ENCODE measurements at places on chromosomes 13 and 19. TPM values are rescaled to one million over a fixed set of nuclear protein-coding genes. Genes with fewer than 3 reads are reported as not detected.

SELENOV gene
- not detected for total RNA-seq

TEX26 gene
- not detected for total RNA-seq

GRCh38 chr13:71067165-71067815 is 799.7 kb downstream of the DACH1 start:
- H3K27me3 ChIP-seq, result no peaks in the 10 kb centered on the region
- no peaks in the 10 kb centered on the region for H3K4me1 ChIP-seq
- no peak for DNase-seq
- no peak overlapping the region for H3K27ac ChIP-seq
- no peaks in the 10 kb centered on the region for H3K36me3 ChIP-seq
- H3K4me3 ChIP-seq, result no peak overlapping the region

- H3K27me3 ChIP-seq, result no peaks in the 10 kb centered on the region
- peaks cover 40% of the 10 kb centered on the region for H3K36me3 ChIP-seq
- H3K27ac ChIP-seq, result peak overlapping the region; percentile 100
- H3K4me1 ChIP-seq, result peaks cover 82% of the 10 kb centered on the region
Measured at GRCh38 chr19:58556622-58557220, 1.7 kb downstream of the UBE2M start.

DNA sequence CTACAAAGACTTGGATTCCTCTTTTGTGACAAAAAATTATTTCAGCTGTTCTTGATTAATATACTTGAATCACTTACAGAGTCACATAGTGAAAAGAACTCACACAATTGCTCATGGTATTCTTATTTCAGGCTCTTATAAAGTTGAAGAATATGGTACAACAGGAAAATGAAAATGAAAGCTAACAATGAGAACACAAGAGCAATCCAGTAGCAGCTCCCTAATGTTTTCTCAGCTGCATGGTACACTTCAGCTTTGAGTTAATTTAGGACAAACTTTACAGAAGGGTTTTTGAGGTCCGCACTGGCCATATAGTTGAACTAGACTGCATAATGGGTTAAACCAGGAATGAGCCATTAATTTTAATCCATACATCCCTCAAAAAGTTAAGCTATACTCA is 1261.8 kb downstream of the SLITRK5 start:
- H3K27me3 ChIP-seq, result no peaks in the 10 kb centered on the region
- no peak overlapping the region for H3K27ac ChIP-seq
- H3K4me1 ChIP-seq, result no peaks in the 10 kb centered on the region
- no peak overlapping the region for H3K4me3 ChIP-seq
- DNase-seq, result no peak
- H3K36me3 ChIP-seq, result no peaks in the 10 kb centered on the region

DNA sequence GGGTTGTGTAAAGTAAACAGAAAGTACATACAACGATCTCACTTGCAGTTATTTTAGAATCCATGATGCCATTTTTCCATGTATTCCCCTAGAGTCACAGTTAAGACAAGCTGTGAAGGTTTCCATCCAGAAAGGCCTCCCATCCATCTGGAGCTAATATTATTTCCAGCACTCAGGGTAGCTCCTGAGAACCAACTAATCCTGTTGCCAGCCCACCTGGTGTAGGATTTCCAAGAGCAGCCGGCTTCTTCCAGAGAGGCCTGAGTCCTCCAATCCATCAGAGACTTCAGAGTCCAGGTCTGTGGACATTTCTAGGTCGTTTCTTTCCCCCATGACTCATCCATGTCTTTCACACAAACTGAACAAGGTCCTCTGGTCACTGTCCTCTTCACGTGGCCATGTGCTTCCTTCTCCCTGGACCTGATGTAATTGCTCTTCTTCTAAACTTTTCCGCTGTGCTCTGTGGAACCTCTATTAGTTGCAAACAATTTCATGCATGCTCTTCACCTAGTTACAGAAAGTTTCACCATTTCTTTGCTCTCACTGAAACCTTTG is 270.3 kb upstream of the TMTC4 start:
- H3K27ac ChIP-seq, result no peak overlapping the region
- no peaks in the 10 kb centered on the region for H3K4me1 ChIP-seq
- H3K36me3 ChIP-seq, result no peaks in the 10 kb centered on the region

DNA sequence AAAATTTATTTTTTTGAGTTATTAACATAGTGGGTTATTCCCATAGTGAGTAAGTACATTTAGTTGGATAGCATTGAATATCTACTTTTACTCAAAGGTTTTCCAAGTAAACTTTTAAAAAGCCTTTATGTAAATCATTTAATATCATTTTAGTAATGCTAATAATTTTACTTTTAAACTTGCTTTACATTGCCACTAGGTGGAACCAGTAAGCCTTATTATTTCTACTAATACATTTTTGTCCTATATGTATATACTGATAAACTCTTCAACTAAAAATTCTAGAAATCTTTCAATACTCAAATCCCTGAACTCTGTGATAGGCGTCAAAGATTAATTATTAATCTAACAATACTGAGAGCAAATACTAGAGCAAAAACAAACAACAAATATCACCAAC is 1709.2 kb upstream of the PCDH20 start:
- DNase-seq, result no peak
- H3K27ac ChIP-seq, result no peak overlapping the region
- H3K4me3 ChIP-seq, result no peak overlapping the region
- no peaks in the 10 kb centered on the region for H3K4me1 ChIP-seq
- H3K27me3 ChIP-seq, result no peaks in the 10 kb centered on the region

DNA sequence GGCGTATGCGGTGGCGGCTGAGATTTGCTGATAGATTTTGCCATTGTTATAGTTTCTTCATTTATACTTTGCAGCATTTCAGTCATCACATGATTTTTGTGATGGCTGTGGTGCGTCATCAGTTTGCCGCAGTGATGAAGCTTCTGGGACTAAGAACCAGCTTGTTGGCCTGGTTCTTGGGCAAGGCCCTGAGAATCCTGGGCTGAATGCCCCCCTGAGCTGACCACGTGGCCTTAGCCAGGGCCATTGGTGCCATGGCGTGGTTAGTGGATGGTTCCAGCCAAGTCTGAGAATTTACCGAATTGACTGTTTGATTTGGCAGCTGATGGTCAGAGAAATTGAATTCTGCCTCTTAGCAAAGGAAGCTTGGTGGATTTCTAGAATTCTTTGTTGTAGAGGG is 17.8 kb downstream of the GATAD2A start:
- no peak overlapping the region for H3K27ac ChIP-seq
- peaks cover 71% of the 10 kb centered on the region for H3K4me1 ChIP-seq
- no peaks in the 10 kb centered on the region for H3K36me3 ChIP-seq
- DNase-seq, result no peak
- no peaks in the 10 kb centered on the region for H3K27me3 ChIP-seq

DNA sequence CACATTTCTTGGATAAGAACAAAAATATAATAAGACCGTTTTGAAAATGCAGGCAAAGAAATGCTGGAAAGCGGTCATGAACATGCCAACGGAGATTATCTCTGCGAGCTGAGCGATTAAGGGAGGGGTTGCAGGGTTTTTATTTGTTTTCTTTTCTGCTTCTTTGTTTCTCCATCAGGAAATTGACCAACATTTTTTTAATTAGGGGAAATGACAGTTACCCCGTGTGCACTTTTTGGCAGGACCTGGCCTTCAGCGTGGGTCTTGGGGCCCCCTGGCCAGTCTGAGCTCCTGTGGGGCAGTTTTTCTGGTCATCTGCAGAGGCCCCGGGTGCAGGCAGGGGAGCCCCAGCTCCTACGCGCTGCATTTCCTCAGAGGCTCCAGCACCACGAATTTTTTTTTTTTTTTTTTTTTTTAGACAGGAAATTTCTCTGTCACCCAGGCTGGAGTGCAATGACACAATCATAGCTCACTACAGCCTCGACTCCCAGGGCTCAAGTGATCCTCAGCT is 31.3 kb upstream of the HOMER3 start:
- peaks cover 20% of the 10 kb centered on the region for H3K4me1 ChIP-seq
- no peak for DNase-seq
- H3K36me3 ChIP-seq, result no peaks in the 10 kb centered on the region
- H3K27me3 ChIP-seq, result no peaks in the 10 kb centered on the region

SIGLECL1 gene
- not detected for total RNA-seq

NUFIP1 gene
- 3.1 TPM for total RNA-seq

- no peak overlapping the region for H3K27ac ChIP-seq
- no peaks in the 10 kb centered on the region for H3K36me3 ChIP-seq
- no peak overlapping the region for H3K4me3 ChIP-seq
- H3K4me1 ChIP-seq, result no peaks in the 10 kb centered on the region
- H3K27me3 ChIP-seq, result no peaks in the 10 kb centered on the region
Measured at GRCh38 chr13:56528040-56528790, 612.5 kb upstream of the PRR20A start.

DNA sequence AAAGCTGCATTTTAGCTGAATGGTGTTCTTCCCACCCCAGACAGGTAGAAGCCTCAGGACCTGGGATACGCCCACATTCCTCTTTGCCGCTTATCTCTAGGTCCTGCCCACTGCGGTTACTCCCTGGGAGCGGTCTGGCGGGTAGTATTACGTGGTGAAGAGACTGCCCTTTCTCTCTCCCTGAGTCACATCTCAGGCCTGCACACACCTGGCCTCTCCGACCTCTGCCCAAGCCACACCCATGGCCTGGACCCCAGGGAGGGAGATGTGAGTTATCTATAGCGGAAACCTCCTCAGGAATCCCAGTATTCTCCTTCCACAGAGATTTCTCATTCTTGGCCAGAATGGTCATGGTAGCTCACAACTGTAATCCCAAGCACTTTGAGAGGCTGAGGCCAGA is 17.3 kb downstream of the RHPN2 start:
- peaks cover 6% of the 10 kb centered on the region for H3K27me3 ChIP-seq
- peaks cover 3% of the 10 kb centered on the region for H3K4me1 ChIP-seq
- no peaks in the 10 kb centered on the region for H3K36me3 ChIP-seq
- H3K27ac ChIP-seq, result no peak overlapping the region
- H3K4me3 ChIP-seq, result no peak overlapping the region
- no peak for DNase-seq

DNA sequence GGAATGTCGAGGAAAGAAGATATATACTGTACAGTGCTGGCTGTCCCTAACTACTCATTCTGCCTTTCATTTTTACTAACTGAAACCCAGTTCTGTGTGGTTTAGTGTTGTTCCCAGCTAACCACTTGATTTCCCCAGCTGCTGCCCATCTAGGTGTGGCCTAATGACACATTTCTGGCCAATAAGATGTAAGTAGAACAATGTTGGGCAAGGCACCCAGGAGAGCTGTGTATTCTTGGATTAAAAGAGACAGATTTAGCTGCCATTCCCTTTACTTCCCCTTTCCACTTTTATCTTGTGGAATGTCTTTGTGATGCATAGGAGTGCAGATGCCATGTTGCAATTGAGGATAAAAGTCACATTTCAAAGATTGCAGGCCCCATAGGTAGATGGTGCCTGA is 28.3 kb upstream of the PCDH9 start:
- H3K4me1 ChIP-seq, result no peaks in the 10 kb centered on the region
- no peak for DNase-seq
- no peaks in the 10 kb centered on the region for H3K27me3 ChIP-seq

DNA sequence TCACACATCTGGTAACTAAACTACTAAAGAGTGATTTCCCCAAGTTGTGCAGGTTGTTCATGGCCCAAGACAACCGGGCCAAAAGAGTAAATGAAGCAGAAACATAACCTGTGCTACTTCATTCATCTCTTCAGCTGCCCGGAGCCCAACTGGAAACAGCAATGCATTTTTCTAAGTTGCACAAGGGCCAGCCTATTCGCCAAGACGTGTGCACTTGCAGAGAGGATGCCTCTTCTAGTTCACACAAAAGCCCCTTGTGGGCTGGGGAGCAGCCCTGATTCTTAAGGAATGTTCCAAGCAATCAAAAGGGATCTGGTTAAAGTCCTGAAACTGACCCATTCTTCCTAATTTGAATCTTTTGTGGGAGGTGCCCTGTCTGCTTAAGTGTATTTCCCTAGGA is 275.8 kb downstream of the SHISA2 start:
- H3K27me3 ChIP-seq, result peaks cover 50% of the 10 kb centered on the region
- no peaks in the 10 kb centered on the region for H3K4me1 ChIP-seq
- no peak overlapping the region for H3K4me3 ChIP-seq
- no peak for DNase-seq

- no peak overlapping the region for H3K27ac ChIP-seq
- H3K27me3 ChIP-seq, result peaks cover 46% of the 10 kb centered on the region
- DNase-seq, result no peak
- H3K36me3 ChIP-seq, result no peaks in the 10 kb centered on the region
Measured at GRCh38 chr19:54299126-54299498, 13.9 kb downstream of the LILRA5 start.

All from left ventricle myocardium inferior (tissue), 1 donor.